ENCODE measurements at places on chromosomes 16 and 17.

GRCh38 chr16:89544113-89544512 is 16.4 kb upstream of the RPL13 start:
- no peak for DNase-seq

- DNase-seq = no peak
Observed at GRCh38 chr16:85200471-85201278, 88.4 kb upstream of the CIBAR2 start.

GRCh38 chr16:53084746-53085334 is 30.0 kb downstream of the CHD9 start:
- no peak for DNase-seq

- DNase-seq = no peak
Observed at GRCh38 chr17:5362162-5362811, 57.2 kb downstream of the NUP88 start.

DNA sequence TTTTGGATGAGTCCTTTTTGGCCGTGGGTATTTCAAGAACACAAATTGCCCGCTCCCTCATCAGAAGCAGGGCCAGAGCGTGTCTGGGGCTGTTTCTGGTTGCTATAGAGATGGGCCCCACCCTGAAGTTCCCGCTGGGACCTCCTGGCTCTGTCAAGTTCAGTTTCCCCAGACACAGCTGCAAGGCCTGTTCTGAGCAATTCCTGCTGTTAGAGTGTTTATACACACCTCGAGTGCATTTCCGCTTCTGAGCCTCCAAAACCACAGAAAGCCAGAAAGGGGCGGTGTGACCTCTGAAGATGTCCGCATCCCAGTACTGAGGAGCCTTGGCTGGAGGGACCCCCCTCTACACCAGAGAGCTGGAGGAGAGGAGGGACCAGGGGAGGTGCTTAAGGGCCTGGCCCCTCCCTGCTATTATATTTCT is 9.3 kb upstream of the WBP2 start:
- DNase-seq = peak; percentile 54

DNA sequence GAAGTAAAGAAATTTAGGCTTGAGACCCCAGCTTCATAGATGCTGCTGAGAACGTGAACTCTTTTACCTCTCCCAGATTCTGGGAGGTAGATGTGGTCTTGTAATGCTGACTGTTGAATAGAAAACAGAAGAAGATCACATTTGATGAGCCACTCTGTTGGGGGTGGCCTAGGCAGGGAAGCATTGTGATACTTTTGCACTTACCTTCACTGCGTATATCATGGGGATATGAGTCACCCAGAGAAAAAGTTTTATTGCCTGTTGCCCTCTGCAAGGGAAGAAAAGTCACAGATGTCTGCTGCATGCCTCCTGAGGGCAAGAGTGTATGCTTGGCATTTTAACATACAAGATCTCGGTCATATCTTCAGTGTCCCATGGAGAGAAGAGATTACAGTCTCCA is 365.4 kb downstream of the SNX29 start:
- no peak for DNase-seq

DNA sequence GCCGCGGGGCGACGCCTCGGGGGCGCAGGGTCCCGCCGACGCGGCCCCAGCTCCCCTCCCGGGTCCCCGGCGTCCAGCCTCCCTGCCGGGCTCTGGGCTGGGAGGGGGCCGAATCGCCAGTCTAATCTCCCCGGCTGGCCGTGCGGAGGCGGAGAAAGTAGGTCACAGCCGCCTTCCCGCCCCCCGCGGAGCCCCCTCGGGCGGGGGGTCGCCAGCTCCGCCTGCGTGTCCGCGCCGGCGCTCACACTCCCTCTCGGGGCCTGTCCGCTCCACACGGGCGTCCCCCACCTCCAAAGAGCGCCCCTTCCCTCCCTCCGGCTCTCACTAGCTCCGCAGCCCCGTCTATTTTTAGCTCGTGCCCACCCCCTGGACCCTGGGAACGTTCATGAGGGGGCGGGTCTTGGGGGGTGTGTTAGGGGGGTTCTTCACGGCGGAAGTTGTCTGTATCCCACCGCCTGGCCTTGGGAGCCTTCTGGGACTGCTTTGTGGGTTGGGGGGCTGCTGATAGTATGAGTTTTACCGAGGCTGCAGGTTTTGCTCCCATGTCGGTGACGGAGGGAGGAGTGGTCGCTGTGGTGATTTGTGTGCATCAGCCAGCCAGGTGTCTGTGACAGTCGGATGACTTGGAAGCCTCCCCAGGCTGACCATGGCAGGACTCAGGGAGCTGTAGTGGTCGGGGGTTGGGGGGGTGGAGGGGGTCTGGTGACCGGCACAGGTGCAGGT is 1.1 kb downstream of the ATP1B2 start:
- no peak for DNase-seq
